ENCODE measurements at places on chromosomes 3 and 15. TPM values are rescaled to one million over a fixed set of nuclear protein-coding genes. Genes with fewer than 3 reads are reported as not detected.
A peak's percentile ranks its signal among the peaks of the same experiment; 100 is the strongest.

The GABRA5 gene
- 0.28 TPM for total RNA-seq

The RNU5B-1 gene
- total RNA-seq = 21.6 TPM

GRCh38 chr3:193560870-193561269 is 6.2 kb upstream of the ATP13A4 start:
- no peak for DNase-seq

DNA sequence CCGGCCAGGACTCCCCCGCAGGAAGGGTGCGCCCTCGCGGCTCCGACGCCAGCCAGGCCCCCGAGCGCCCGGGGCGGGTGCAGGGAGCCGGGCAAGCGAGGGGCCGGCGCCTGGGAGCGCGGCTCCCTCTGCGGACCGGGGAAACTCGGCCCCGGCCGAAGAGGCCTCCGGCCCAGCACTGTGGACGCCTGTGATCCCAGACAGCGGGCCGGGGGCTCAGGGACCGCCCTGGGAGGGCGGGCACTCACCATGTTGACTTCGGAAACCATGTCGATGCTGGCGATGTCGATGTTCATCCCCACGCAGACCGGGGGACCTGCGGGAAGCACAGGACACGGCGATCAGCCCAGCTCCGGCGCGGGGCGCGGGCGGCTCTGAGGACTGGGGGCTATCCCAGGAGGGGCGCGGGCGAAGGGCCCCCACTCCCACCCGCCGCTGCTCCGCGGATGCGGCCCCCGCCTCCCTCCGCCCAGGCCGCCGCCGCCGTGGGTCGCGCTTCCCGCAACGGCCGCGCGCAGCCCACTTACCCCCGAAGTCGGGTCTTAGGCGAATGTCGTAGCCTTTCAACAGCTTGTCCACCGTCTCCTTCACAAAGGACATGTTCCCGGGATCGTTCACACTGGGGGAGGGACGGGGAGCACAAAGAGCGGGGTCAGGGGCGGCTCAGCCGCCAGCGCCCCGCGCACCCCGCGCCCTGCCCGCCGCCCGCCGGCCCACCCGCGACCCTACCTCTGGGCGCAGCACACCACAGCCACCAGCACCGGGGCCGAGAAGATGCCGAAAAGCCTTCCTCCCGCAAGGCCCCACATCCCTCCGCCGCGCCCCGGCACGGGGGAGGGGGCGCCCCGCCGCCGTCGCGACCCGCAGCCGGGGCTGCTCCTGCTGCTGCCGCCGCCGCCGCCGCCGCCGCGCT is at the start of gene GABRB3:
Gene GABRB3 (minus strand): TSS at position 913 of the 913 bp plus-strand sequence.
- DNase-seq = peak; percentile 16

GRCh38 chr3:189626286-189626685 is 4.9 kb upstream of the TP63 start:
- DNase-seq = no peak

DNA sequence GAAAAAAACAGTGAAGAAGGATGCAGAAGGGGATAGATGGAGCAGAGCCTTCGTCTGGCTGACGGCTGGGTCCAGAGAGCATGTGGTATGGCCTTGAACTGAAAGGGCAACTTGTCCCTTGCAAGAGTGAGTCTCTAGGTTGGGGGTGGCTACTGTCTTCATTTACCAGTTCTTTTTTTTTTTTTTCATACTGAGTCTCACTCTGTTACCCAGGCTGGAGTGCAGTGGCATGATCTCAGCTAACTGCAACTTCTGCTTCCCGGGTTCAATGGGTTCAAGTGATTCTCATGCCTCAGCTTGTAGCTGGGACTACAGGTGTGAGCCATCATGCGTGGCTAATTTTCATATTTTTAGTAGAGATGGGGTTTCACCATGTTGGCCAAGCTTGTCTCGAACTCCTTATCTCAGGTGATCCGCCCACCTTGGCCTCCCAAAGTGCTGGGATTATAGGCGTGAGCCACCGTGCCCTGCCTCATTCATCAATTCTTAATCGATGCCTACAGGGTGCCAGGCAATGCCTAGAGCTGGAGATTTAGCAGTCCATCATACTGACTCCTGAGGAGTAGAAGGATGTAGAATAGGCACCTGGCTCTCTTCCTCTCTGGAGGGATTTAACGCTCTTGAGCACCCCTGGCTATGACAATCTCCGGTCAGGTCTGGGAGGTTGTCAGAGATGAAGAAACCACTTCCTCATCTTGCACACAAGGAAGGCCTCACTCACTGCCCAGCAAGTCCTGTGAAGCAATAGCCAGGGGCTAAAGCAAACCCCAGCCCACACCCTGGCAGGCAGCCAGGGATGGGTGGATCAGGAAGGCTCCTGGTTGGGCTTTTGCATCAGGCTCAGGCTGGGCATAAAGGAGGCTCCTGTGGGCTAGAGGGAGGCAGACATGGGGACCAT is at the start of gene CAMP:
Gene CAMP (plus strand): TSS at position 880 of the 898 bp plus-strand sequence. CDS start 17 bp downstream, at position 897.
- DNase-seq = peak; percentile 54

DNA sequence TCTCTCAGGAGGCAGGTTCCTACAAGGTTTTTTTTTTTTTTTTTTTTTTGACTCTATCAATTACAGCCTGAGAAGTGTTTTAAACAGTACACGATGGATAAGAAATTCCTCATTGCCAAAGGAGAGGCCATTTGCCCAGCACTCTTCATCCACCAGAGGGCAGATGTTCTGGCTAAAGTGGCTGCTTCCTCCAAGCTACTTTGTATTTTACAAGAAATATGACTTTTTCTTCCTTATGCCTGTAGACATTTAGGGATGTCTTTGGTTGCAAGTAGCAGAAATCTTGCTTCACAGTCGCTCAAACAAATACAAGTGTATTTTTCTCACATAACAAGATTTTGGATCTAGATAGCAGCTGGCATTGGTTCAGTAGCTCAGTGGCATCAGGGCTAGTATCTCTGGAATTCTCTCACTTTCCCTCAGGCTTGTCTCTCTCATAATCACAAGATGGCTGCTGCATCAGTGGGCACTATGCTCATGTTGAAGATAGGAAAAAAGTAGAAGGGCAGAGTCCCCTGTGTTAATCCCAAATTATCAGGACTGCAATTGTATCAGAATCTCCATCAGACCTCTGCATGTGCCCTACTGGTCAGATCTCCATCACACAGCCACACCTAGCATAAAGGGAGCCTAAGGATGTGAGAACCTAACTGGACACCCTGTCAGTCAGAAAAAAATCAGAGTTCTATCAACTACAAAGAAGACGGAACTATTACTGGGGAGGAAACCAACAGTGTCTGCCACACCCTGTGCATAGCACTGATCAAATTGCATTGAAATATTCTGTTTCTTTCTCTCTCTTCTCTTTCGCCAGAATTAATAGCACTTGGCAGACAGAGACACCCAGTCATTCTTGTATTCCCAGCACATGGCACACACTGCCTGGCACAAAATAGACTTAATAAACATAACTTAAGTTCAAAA is 138.9 kb upstream of the COL8A1 start:
- DNase-seq = no peak

DNA sequence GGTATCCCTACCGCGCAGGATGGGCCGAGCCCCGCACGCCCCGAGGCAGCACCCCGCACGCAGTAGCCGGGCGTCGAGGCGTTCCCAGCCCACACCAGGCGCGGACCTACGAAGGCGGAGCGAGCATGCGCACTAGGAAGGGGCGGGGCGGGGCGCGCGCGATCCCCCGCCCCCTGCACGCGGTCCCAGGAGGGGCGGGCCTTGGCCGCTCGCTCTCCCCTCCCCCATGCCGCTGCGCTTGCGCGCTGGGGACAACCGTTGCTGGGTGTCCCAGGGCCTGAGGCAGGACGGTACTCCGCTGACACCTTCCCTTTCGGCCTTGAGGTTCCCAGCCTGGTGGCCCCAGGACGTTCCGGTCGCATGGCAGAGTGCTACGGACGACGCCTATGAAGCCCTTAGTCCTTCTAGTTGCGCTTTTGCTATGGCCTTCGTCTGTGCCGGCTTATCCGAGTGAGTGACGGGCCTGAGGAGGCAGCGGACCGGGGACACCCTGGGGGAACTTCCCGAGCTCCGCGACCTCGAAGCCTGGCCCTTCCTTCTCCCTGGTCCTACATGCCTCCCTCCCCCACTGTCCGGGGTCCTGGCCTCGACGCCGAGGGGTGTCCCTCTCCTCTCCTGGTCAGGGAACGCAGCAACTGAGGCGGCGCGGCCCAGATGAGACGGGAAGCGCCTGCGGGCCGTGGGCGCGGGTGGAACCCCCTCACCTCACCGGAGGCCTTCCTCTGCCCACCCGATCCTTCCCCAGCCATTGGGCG is at the start of gene SPESP1:
Gene SPESP1 (plus strand): TSS at position 258 of the 755 bp plus-strand sequence. CDS start 129 bp downstream, at position 387.
- peak; percentile 66 for DNase-seq

Data from pancreas (tissue), 10 donors.